ENCODE measurements at places on chromosomes 1 and 21.

DNA sequence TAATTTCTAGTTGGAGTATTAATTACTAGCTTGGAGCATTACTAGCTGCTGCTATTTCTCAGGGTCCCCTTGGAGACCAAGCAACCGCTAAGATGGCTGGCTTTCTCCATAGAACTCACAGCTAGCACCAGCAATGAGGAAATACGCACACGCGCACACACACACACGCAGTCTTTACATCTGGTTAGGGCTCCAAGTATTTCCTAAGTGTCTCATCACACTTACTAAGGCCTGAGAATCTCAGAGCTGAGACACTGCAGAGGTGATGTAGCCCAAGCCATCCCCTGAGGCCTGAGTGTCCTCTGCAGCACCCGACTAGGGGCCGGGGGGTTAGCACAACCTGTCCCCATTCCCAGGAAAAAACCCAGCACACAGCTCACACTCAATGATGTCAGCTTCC lies 42.5 kb downstream of the ITPKB start:
- no peak for DNase-seq

DNA sequence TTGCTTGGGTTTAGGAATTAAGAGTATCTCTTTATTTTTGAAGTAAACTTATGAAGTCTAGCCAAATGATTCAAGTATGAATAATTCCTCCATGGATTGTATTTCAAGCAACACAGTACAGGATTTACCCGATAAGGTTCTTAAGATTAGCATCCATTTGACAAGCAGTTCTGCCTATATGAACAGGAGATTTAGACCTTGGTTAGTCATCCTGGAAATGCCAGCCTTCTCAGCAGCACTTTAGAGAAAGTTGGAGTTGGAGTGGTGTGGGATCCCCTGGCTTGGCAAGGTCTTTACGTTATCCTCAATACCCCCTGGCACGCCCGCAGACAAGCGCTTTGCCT lies 1.6 kb downstream of the BCAR3 start:
- no peak for DNase-seq

DNA sequence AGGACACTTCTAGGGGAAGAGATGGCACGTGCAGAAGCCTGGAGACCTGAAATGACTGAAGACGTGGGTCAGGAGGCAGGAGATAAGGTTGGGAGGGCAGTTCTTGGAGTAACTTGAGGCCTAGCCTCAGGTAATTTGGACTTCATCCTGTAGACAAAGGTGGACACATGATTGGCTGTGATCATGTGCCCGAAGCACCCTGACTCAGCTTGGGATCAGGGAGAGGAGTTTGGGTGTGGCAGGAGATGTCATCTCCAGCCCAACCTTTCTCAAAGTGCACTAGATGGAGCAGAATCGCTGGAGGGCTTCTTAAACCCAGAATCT lies 1.5 kb downstream of the SLC66A1 start:
- no peak for DNase-seq

GRCh38 chr1:110967256-110967655 lies 3.5 kb upstream of the LRIF1 start:
- DNase-seq = no peak

DNA sequence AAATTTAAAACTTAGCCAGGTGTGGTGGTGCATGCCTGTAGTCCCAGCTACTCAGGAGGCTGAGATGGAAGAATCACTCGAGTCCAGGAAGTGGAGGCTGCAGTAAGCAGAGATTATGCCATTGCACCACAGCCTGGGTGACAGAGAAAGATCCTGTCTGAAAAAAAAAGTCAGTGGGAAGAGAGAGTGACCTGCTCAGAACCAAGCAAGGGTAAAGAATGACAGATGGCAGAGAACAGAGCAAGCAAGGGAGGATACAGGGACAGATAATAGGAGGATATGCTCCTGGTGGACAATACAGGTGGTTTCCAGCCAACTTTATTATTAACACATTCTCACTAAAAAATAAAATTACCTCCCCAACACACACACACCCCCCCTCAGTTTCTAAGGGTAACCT lies 4.6 kb upstream of the TMEM51 start:
- no peak for DNase-seq

GRCh38 chr1:11982010-11982392 lies 1.8 kb downstream of the MFN2 start:
- DNase-seq = no peak

GRCh38 chr1:8711151-8711550 lies 106.3 kb downstream of the RERE start:
- no peak for DNase-seq

GRCh38 chr1:85379203-85380136 lies 85.5 kb downstream of the DDAH1 start:
- no peak for DNase-seq

DNA sequence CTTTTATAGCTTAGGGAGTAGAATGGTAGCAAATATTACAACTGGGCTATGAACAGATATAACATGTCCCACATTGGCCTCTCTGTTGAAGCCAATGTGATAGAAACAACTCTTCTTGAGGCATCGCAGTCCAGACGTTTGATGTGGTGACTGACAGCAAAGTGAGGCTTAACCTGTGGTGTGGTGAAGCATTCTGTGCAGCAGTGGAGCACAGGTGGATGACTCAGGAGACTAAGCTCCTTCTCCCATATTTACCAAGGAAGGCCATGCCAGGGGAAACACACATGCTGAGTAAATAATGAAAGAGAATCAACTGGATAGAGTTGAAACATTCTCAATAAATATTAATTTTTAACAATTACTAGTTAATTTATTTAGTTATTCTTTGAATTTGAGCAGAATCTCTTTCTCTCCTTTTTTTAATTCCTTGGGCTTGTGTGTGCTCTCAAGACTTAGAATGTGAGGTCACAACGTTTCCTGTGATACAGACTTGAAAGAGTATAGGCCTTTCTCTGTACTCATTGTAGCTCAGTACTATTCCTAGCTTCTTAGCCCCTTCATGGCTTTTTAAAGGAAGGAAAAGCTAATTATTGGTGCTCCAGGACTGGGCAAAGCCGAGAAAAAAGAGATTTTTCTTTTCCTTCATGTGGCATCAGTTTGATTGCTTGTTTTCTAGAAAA lies 17.6 kb downstream of the CRB1 start:
- DNase-seq = no peak

- DNase-seq = peak; percentile 51
These were observed at the start of gene RHOU for GRCh38 chr1:228734881-228735801. RHOU (plus strand) TSS chr1:228735479; CDS start chr1:228735743, 264 bp downstream.

GRCh38 chr1:93616996-93617669 lies 64.5 kb downstream of the BCAR3 start:
- DNase-seq = no peak

GRCh38 chr1:12244585-12244984 lies 14.8 kb downstream of the VPS13D start:
- DNase-seq = no peak

DNA sequence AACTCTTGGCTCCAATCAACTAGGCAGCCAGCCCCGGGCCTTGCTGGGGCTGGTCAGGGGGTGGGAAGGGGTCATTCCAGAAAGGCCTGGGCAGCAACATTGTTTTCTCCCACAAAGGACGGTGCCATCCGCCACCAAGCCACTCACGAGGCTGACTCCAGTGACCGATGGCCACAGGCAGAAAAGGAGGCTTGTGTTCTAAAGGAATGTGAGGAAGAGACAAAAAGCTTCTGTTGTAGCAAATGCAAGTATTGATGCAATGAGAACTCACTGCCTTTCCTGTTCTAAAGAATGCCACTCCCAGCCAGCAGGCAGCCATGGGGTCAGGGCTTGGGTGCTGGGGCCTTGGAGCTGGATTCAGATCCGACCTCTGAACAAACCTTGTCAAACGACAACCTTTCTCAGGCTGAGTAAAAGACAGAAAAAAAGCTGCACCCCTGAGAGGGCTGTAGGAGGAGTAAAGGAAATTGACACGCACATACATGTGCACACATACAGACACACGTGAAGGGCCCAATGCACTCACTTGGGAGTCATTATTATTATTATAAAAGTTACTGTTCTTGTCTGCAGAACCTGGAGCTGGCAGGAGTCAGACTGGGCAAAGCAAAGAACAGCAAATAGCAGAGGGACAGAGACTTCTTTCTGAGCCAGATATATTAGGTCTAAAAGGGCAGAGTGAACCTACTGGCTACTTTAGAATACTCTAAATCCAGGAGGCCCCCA lies 13.9 kb upstream of the PRMT2 start:
- no peak for DNase-seq

- no peak for DNase-seq
These were observed 32.4 kb upstream of the MGST3 start for GRCh38 chr1:165598676-165599059.

GRCh38 chr21:29072873-29073221 lies 601 bp downstream of the CCT8 start:
- no peak for DNase-seq

GRCh38 chr1:176786274-176786673 lies 323.3 kb downstream of the PAPPA2 start:
- no peak for DNase-seq

DNA sequence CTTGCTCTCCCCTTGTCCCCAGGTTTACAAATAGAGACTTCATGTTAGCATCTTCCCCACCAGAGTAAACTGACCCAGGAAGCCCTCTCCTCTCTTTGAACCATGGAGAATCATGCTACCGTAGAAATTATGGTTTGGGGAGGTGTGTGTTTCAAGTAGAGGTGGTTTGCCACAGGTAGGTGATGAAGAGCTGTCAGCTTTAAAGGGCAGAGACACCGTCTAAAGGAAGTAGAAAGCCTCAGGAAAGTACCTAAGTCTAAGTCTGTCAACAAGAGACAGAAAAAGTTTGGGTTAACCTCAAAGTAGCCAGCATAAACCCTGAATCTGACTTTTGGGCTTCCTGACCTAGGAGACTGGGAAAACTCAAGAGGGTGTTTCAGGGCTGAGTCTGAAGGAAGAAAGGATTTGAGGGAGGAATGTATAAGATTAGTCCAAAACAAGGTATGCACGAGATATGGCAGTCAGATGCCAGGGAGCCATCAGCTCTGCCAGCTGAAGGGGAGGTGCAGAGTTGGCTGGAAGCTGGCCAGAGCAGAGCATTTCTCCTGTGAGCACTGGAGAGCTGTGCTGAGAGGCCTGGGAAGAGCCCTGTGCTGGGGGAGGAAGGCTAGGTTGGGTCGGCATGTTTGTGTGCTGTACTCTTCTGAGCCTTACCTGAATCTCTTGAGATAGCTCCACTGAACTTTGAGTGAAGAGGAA lies 14.3 kb downstream of the ADAMTSL4 start:
- peak; percentile 49 for DNase-seq

GRCh38 chr1:46667782-46668760 lies at the start of gene ATPAF1:
ATPAF1 (minus strand) TSS chr1:46668364; CDS start chr1:46668322, 42 bp downstream.
- peak; percentile 25 for DNase-seq

DNA sequence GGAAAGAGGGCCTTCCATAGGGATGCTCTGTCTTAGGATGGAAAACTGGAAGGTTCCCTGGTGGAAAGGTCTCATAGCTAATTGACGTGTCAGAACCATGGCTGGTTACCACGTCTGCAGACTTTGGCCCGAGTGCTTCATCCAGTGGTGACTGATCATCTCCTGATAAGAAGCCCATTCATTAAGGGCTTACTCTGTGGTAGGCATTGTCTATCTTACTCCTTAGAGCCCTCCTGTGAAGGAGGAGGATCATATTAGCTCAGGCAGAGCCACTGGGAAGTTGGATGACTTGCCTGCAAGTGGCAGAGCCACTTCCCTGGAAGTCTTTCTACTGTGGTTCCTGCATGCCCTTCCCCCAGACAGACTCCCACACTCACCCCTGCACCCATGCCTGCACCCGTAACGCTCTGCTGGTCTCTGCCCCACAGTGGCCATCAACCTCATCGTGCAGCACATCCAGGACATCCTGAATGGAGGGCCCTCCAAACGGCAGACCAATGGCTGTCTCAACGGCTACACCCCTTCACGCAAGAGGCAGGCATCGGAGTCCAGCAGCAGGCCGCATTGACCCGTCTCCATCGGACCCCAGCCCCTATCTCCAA lies 79.9 kb downstream of the UCK2 start:
- DNase-seq = no peak

DNA sequence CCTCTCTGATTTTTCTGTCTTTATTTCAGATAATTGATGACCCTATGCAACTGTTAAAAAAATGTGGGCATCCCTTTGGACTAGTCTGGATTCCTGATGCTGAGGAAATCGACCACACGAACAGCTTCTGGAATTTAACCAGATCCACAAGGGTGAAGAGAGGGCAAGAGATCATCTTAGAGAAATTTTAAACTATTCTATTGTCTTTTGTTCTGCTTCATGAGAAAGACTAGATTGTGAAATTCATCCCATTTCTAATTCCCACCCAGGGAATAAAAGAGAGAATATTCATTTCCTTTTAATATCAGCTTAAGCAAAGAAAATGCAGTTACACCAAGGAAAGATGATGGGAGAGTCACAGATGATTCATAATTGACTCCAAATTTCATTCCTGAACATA lies 71.8 kb downstream of the DUSP10 start:
- DNase-seq = no peak

GRCh38 chr1:205456383-205456867 lies 580 bp upstream of the BLACAT1 start:
- DNase-seq = no peak

DNA sequence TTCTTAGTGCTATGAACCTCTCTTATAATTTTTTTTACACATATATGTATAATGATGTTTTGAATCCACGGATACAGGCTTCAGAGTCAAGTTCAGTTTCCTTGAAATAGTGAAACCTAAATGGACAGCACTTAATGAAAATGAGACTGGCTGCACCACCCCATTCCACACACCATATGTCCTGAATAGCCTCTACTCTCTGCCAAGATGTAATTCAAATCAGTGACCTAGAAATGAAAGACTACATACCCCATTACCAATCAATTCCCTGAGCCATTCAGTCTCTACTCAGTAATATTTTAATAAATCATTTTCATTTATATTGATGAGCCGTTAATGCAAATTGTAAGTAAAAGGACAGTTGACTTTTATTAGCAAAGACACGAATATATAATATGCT lies 614.9 kb upstream of the TMPRSS15 start:
- no peak for DNase-seq

GRCh38 chr1:66197785-66198184 lies 336.2 kb upstream of the SGIP1 start:
- no peak for DNase-seq

DNA sequence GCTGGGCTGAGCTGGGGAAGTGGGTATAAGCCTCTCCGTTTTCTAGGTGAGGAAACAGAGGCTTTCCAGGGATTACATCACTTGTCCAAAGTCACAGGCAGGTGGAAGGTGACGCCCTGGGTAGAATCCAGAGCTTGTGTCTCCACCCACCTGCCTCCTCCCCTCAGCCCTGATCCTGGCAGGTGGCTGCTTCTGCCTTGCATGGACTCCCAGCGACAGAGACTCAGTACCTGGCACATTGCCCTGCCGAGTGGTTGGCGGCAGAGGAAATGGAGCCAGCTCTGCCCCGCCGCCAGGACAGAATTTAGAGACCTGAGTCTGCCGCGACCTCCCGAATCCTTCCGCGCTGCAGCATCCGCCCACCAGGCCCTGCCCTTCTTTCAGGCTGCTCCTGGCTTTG lies 2.1 kb downstream of the PLA2G2E start:
- no peak for DNase-seq

GRCh38 chr1:115068826-115069585 lies 20.3 kb downstream of the TSPAN2 start:
- DNase-seq = no peak

DNA sequence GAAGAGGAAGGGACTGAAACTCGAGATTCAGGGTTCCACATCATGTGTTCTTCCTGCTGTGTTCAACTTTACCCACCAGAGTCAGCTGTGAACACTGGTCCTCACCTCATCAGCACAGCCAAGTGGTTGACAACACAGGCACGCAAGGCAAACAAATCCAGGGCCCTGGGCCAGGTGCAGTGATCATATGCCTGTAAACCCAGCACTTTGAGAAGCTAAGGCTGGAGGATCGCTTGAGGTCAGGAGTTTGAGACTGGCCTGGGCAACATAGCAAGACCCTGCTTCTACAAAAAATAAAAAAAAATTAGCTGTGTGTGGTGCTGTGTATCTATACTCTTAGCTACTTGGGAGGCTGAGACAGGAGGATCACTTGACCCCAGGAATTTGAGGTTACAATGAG lies 8.4 kb upstream of the XKR8 start:
- no peak for DNase-seq
